Bronchial epithelial cell (primary cell): ENCODE measurements at places on chromosomes 16 and 17. TPM values are rescaled to one million over a fixed set of nuclear protein-coding genes. Genes with fewer than 3 reads are reported as not detected.

Gene ADGRG1
- total RNA-seq = 21.1 and 45.3 TPM in 2 replicates

Gene CDH1
- 250 and 360 TPM in 2 replicates for total RNA-seq

Gene PFAS
- total RNA-seq = 5.8 and 9.5 TPM in 2 replicates

Gene LRRC45
- 6.1 and 8.4 TPM in 2 replicates for total RNA-seq

Gene MFAP4
- total RNA-seq = 0.26 TPM in 1 of 2 replicates, not detected in the other

Gene MT1A
- not detected in 2 replicates for total RNA-seq

Gene MRPL12
- 11.6 and 13.6 TPM in 2 replicates for total RNA-seq

Gene SLC6A4
- total RNA-seq = 0.13 TPM in 1 of 2 replicates, not detected in the other

Gene SLC5A10
- total RNA-seq = 0.13 TPM in 1 of 2 replicates, not detected in the other

Gene MSLN
- 2.6 and 4.5 TPM in 2 replicates for total RNA-seq

Gene NPIPB9
- total RNA-seq = 0.77 and 1.6 TPM in 2 replicates

Gene SMIM5
- total RNA-seq = 3.9 and 7.4 TPM in 2 replicates

Gene ZNF205
- total RNA-seq = 17.5 and 22.4 TPM in 2 replicates

Gene LLGL1
- total RNA-seq = 20.0 and 23.2 TPM in 2 replicates

Gene CES3
- 1.6 and 6.3 TPM in 2 replicates for total RNA-seq

Gene HS3ST3B1
- total RNA-seq = 0.26 and 0.53 TPM in 2 replicates
